ENCODE measurements at places on chromosomes 6 and 20.

GRCh38 chr6:170314983-170315382, 8.4 kb downstream of the FAM120B start:
- DNase-seq = no peak

- no peak for DNase-seq
These were observed 55.7 kb upstream of the PHACTR2 start for GRCh38 chr6:143621876-143622605.

DNA sequence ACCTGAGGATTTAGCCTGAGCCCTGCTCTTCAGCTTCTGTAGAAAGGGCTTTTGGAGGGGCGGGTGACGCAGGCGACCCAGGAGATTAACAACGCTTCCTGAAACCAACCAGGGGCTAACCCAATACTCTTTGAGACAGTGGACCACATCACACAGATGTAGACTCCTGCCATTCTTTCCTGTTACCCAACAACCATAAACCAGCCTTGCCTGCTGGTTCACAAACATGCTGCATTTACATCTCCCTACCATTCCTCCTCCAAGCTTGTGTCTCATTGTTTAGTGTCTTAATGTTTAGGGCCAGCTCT, 28.3 kb downstream of the PPP1R16B start:
- DNase-seq = no peak

GRCh38 chr20:23456873-23457272, 4.2 kb upstream of the CST11 start:
- DNase-seq = no peak

GRCh38 chr6:43478008-43478372, 620 bp downstream of the TJAP1 start:
- DNase-seq = no peak

DNA sequence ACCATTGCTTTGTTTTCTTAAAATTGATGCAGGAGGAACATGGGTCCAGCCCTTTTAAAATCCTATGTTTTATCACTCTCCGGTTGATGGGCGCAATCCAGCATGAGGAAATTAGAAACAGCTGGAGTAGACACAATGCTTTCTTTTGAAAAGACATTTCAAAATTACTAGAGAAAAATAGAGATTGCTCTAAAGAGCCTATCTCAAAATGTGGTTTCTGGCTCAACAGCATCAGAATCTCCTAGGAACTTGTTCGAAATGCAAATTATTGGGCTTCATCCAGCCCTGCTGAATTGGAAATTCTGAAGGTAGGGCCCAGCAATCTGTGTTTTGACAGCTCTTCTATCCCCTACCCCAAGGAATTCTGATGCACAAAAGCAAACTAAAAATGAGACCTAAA, 190.8 kb upstream of the BMP2 start:
- no peak for DNase-seq

DNA sequence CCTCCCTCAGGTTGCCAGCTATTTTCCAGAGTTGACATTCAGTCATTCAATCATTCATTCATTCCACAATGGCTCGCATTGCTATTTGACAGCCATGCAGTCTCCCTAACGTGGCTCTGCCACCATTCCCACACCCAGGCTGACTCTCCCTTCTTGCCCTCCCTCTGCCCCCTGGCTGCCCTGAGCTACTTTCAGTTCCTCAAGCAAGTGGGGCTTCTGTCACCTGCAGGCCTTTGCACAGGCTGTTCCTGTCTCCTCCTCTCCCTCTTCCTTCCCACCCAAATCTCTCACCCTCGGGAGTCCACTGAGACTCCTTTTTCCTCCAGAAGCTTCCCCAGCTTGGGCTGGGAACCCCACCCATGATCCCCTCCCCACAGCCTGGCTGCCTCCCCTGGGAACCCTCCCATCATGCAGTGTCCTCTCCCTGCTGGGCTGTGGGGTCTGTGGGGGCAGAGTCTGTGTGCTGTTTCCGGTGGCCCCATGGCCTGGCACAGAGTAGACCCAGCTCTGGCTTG, 2.6 kb downstream of the PACSIN1 start:
- no peak for DNase-seq

DNA sequence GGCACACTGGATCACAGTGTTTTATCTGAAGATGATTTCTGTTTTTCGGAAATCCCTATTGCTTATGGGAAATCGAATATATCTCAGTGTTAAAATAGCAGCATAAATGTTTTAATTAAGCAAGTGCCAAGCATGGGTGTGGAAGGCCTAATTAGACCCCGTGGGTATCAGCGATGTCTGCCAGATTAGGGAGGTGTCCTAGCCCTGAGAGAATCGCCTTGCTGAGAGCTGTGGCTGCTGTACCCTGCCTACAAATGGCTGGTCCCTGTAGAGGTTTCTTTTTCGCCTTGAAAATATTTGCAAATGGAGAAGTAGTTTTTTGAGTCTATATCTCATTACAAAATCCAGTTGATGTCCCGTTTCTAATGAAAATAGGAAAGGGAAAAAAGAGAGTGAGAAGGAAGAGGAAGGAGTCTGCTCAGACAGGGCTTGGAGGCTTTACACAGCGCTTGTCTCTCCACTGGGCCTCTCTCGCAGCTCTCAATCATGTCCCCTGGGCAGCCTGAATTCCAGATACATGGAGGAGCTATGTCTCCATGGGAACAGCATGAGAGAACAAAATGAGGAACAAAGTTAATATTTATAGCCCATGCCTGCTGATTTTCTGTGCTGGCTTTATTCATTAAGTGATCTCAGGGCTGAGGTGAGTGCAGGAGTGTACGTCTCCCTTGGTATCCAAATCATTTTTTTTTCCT, 35.2 kb upstream of the BCLAF1 start:
- no peak for DNase-seq

DNA sequence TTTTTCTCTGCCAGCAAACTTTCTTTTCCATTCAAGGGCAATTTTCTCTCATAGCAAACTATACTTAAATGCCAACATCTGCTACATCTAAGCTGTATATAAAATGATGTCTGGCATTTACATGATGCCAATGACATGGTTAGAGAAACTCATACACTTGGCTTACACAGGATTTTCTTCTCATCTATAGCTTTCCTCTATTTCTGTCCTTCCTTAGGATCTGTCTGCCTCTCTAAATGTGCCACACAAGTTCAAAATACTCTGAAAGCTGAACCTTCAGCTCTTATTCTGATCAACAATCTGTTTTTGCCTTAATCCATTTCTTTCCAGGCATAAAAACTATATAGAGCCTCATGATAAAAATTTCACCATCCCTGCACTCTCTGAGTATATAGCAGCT, 290.9 kb upstream of the RNF217 start:
- no peak for DNase-seq

DNA sequence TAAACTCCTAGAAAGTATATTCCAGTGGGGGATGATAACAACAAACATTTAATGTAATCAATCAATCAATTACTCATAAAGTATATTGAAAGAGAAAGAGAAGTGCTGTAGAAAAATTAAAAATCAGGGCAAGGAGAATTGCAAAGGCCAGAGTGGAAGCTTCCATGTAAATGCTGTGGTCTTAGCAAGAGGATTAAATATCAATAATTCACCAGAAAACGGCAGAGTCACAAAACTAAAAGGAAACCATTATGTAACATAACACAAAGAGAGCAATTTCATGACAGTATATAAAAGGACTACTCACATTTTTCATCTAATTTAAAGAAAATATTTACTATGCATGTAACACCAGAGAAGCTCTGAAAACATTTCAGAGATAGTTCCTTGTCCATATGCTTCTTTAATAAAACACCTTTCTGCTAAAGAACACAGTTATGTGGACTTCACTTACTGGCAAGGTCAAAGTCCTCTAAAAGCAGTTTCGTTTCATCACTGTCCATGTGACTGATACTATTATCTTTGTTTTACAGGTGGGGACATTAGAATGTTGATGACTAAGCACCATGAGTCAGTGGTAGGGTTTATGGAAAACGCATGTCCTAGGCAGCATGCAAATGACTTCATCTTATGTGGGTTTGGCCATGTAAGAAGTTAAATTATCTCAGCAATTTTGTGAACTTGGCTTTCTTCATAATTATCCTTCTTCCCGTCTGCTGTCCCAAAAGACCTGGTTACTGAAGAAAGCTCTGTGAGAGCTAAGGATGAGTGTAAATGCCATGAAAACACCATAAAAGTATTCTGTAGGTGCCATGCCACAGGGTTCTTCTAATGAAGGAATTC, 185.8 kb upstream of the TENT5A start:
- no peak for DNase-seq

- DNase-seq = no peak
These were observed 73.2 kb downstream of the INSM1 start for GRCh38 chr20:20440886-20441658.
